B cell (primary cell): ENCODE measurements at places on chromosomes 7 and 10.

DNA sequence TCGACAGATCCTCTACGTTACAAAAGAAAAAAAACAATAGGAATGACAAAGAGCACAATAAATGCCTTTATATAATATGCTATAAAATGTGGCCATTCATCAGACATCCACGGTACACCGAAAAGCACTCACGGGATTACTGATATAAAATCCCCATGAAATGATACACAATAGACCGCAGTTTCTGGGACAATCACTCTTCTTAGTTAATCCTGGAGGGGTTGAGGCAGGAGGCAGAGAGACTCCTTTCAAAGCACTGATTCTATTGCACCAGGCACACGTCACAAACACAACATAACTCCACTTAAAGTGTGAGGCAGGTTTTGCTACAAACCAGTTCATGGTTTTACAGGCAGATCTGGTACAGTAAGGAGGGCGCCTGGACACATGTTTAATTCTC, 113.8 kb downstream of the FGFR2 start:
- DNase-seq, result no peak

GRCh38 chr7:106629516-106629915, 31.4 kb downstream of the CCDC71L start:
- DNase-seq, result no peak

- no peak for DNase-seq
These were observed 34.2 kb upstream of the IGFBP3 start for GRCh38 chr7:45955286-45955685.

- peak; percentile 74 for DNase-seq
These were observed 103.7 kb downstream of the RNF216 start for GRCh38 chr7:5677538-5678294.

GRCh38 chr7:45089341-45089891, 647 bp upstream of the NACAD start:
- peak; percentile 67 for DNase-seq

GRCh38 chr7:137953665-137954470, 48.0 kb downstream of the CREB3L2 start:
- no peak for DNase-seq

DNA sequence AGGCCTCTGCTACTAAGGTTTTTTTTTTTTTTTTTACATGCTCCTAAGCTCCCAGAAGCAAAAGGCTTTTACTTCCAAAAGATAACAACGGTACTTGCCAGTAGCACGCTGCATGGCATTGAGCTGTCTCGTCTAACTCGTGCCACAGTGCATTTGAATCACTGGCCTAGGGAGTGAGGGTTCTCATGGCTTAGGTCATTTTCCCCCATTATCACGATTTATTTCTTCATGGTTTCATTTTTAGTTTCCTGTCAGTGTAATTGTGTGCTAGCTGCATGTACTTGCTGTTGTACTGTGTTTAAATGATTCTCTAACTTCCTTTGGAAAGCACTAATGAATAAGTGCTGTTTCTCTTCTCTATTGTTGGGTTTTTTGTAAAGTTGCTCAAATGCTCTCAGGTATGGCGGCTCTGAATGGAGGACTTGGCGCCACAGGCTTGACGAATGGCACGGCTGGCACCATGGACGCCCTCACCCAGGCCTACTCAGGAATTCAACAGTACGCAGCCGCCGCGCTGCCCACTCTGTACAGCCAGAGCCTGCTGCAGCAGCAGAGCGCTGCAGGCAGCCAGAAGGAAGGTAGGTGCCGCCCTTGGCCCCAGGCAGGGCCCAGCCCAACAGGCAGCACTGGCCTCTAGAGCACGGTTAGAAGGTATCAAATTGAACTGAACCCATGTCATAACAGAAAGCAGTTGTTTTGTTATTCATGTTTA, 290.5 kb downstream of the USP6NL start:
- no peak for DNase-seq

GRCh38 chr10:83869898-83870297, 269.4 kb upstream of the GHITM start:
- DNase-seq, result no peak

- no peak for DNase-seq
These were observed 51.6 kb upstream of the AQP1 start for GRCh38 chr7:30859940-30860496.

GRCh38 chr10:99537086-99537988, 4.6 kb downstream of the NKX2-3 start:
- DNase-seq, result no peak

- DNase-seq, result no peak
These were observed 57.1 kb downstream of the AOAH start for GRCh38 chr7:36667007-36667745.

DNA sequence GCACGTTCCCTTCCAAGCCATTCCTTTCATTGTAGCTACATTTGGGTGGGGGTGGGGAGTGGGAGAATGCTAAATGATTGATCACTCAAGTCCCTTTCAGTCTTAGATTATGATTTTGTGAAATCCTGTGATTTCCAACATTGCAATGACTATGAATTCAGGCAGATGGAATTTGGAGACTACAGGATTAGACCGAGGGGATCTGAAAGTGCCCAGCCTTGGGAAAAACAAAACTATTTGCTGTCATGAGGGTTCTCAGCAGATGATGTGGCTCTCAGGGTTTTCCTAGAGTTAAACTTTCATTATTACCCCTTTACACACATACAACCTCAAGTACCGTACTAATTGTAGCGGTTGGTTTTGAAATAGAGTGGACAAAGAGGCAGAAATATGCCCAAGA, 4.7 kb downstream of the MACROH2A2 start:
- DNase-seq, result no peak

DNA sequence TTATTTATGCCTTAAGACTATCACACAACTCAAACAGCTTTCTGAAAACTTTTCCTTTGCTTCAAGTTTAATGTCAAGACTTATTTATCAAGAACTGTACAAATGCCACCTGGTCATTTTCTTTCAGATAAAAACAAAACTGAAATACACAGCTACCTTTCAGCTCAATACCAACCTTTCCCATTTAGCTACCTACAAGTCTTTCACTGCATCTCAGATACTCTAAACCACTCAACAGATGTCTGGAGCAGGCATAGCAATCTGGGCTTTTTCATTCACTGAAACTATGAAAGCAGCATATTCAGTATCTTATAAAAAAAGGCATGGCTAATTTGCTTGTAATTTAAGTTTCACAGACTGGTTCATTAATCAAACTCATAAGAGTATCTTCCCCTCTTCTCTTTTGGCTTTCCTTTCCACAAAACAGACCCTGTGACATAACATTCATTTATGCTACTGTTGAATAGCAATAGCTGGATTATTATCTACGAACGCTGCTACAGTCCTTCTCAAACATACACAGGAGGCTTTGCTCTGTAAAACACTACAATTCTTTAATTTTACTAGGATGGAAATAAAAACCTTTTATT, 8.2 kb downstream of the TRA2A start:
- DNase-seq, result no peak

DNA sequence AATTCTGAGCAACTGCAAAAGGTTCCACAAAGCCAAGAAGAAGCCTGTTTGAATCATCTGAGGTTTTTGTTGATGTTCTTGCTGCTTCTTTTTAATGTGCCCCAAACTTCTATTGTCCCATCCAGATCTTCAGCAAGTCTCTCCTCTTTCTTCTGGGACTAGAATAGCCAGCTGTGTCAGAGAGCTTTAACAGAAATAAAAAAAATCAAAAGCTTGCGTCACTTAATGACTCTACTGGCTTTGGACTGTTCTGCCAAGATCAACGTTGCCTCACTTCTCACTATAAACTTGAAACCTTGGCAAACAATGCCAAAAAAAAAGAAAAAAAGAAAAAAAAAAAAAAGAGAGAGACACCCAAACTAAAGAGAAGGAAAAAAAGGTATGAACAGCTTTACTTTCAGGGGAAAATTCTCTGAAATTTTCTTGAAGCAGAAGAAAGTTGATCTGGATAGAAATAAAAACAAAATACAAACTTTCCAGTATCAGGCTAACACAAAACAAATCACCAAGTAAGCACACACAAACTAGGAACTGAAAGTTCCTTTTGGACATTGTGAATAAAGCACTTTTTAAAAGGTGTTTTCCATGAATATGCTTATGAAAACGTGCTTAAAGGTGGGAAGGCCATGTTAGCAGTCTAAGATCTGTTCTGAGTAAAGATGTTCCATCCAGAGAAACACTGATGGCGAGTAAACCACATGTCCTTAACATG, 14.8 kb downstream of the USP54 start:
- no peak for DNase-seq

DNA sequence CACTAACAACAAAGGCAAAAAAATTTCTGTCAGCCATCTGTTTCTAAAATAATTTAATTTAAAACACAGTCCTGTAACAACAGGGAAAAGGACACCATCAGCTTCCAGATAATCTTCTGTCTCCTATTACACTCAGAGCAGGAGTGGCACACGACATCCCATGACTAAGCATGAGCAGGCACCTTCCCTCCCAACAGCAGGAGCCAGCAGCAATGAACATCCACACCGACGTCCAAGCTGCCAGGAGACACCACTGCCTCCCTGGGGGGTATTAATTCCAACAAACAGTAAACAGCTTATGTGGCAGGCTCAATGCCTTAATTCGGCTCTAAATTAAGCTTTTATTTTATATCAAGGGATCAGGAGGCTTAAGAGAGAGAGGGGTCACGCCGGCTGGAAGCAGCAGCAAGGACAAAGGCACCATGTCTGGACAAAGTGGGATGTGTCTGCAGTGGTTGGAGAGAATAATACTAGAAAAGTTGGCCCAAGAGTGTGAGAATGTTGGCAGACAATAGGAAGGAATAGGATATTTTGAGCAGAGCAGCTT, 45.7 kb downstream of the KIAA1549 start:
- no peak for DNase-seq

DNA sequence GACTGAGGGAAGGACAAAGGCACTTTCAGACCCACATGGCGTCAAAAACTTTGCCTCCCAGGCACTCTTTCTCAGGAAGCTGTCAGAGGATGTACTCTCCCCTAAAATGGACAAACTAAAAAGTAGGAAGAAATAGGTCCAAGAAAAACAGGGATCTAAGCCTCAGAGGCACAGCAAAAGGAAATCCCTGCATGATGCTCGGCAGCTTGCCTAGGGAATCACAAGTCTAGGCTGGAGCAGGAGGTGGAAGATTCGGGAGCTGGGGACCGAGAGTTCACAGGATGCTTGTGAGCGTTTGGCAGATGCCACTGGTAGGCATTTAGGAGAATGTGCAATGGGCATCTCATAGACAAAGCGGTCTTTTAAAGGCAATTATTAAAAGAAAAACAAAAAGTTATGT, 60.8 kb downstream of the ATXN7L1 start:
- DNase-seq, result no peak
